CD4-positive, alpha-beta T cell treated with Interleukin-4 for 1 hour (primary cell): ENCODE measurements at places on chromosomes 13 and 19.

DNA sequence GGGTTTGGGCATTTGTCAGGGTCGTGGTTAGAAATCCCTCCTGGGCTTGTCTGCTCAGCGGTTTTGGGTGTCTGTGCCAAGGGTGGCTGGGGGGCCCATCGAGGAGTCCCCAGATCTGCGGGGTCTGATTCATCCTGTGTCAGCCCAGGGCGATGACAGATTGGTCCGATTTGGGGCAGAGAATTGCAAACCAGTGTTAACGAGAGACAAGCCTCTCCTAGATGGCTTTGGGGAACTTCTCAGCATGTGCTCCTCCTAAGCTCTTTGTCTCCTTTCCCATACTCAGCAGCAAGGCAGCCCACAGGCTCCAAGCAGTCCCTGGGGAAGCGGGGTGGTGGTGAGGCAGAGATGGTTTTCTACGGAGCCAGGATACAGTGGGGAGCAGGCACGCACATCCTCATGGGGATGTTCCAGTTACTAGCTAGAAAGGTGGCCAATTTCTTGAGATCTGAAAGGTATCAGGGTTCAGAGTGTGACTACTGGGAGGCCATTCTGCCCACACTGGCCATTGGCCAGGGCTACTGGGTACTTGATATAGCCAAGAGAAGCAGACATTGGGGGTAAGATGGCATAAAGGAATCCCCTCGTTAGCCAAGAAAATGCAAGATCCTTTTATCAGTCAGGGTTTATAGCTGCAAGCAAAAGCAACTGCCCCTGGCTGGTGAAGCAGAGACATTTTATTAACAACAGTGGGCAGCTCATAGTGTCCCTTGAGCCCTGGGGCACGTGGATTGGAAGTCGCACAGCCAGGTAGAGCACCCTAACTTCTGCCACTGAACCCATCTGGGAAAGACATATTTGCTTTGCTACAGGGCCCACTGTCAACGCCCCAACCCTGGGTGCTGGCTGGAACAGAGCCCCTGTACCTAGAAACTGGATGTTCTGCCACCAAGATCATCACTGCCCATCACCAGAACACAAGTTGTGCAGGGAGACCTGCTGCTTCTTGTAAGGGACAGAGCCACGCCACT is 63.6 kb downstream of the RGCC start:
- no peak for DNase-seq

DNA sequence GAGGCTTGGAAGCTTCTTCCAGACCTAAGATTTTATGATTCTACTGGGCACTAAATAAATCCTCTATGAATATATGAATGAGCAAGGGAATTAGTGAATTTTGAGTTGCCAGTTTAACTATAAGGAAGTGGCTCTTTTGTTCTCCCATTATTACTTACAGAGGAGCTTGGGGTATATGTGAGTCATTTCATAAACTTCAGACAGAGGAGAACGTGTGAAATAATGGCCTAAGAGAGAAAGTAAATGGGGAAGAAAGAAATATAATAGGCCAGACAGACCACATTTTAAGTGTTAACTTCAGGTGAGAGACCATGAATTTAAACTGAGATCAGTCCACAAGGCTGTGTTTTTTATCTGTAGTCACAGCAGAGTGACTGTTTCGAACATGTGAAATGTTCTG is 570.9 kb downstream of the GPC6 start:
- no peak for DNase-seq

- DNase-seq: no peak
These were observed 13.3 kb downstream of the EFNB2 start for GRCh38 chr13:106522112-106522705.

GRCh38 chr19:51016798-51017683 is 2.5 kb downstream of the KLK10 start:
- DNase-seq: peak; percentile 38

DNA sequence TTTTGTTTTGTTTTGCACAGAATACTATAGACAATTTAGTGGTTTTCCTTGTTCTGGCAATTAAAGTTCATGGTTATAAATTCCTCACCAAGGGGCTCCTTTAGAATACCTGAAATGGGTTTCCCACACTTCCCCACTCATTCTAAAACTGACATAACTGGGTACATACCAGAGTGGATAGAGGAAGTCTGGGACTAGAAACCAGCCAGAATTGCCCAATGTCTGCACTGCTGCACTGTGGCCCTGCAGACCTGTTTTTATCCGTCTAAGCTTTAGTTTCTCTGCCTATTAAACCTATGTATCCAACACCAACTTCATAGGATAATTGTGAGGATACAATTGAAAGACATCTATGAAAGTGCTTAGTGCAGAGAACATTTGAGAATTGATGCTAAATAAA is 498.6 kb downstream of the KCTD12 start:
- DNase-seq: no peak

DNA sequence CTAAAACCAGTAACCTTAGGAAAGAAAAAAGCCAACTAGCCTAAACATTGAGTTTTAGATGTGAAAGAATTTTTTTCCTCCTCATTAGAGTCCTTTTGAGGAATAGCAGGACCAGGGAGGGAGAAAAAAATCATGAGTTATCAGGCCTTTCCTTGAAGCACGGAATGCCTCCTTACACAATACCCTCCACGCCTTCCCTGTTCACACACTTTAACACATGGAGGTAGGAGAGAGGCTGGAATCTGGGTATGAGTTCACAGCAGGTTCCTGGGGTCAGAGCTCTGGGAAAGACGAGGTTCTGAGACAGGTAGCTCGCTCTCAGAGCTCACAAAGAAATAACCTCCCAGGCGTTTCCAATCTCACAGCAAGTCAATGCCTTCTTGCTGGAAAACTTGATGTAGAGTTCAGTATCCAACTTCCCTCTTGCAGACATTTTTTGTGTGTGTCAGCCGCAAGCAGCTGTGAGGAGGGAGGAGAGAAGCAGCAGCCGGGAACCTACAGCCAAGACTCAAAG is 716 bp downstream of the ZNF573 start:
- peak; percentile 0 for DNase-seq

- no peak for DNase-seq
These were observed 8.0 kb downstream of the STK24 start for GRCh38 chr13:98568918-98569317.

DNA sequence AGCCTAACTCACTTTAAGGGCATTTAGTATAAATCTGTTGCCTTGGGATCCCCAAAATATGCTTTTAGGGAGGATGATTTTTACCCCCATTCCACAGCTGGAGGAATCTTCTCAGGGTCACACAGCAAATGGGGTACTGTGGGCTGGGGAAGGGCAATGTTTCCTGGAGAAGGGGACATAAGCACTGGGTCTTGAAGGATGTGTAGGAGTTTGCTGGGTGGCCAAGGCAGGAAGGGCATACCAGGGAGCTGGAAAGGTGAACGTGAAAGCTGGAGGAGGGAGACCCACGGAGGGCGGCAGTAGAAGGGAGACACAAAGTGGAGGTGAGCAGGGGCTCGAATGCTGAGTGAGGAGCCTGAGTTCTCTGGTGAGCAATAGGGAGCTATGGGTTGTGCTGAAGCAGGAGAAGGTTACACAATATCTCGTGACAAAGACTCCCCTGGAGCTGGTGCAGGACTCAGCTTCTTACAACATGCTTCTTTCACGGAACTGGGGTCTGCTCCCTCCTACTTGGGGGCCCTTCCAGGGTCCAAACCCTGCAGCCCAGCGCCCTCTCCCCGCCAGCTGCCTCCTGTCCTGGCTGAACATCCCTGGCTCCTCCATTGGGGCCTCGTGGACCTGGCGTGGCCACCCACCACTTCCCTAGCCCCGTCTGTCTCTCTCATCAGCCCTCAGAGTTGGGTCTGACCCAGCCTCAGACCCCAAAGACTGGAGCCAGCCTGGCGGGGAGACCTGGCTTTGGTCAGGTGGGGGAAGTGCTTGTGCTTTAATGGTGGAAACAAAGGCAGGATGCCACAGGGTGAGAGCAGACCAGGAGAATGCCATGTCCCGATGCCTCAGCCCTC is 11.1 kb downstream of the CILP2 start:
- DNase-seq: no peak

GRCh38 chr13:72960114-72960513 is 98.7 kb upstream of the KLF5 start:
- DNase-seq: no peak

GRCh38 chr13:108494991-108495645 is 134.3 kb upstream of the MYO16 start:
- DNase-seq: no peak

DNA sequence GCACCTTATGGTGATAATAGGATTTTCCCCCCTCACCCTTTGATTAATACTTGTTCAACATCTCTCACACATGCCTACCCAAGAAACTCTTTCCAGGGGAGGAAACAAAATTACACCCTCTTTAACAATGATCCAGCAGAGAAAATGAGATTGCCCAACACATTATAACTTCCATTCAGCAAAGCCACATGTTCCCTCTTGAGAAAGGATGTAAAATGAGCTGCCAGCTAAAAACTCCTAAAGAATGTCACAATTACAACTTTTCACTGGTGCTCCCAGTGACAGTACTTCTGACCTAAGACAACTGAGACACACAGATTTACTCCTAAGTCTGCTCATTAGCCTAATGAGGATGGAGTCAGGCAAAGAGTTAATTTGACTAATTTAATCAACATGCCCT is 621.4 kb downstream of the DIAPH3 start:
- DNase-seq: no peak

- DNase-seq: no peak
These were observed 46.9 kb upstream of the AKAP11 start for GRCh38 chr13:42225051-42225450.

GRCh38 chr19:30172613-30173242 is 199.5 kb upstream of the ZNF536 start:
- DNase-seq: no peak

GRCh38 chr19:16228637-16229321 is 31.1 kb downstream of the AP1M1 start:
- DNase-seq: no peak

DNA sequence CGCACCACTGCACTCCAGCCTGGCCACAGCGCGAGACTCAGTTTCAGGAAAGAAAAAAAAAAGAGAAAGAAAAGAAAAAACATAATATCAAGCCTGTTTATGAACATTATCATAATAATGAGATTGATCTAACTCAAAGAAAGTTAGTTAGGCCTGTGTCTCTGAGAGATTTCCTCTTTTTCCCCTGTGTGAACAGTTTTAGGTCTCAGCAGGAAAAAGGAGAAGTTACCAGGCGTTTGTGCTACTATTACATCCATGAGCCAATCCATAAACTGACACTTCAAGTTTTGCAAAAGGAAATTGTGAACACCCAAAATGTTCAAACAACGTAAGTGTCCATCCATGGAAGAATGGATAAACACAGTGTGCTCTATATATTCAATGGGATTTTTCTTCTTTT is 3.8 kb downstream of the TARM1 start:
- no peak for DNase-seq

DNA sequence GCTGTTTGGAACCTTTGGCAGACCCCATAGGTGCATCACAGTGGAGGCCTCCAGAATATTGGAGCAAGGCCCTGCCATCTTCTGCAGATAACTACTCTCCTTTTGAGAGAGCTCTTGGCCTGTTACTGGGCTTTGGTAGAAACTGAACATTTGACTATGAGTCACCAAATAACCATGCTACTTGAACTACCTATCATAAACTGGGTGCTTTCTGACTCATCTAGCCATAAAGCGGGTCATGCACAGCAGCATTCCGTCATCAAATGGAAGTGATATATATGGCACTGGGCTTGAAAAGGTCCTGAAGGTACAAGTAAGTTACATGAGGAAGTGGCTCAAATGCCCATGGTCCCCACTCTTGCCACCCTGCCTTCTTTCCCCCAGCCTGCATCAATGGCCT is 782.5 kb upstream of the SLITRK6 start:
- DNase-seq: no peak

GRCh38 chr13:92802776-92803175 is 423.8 kb upstream of the GPC6 start:
- DNase-seq: no peak

GRCh38 chr13:112759053-112759452 is 69.2 kb downstream of the ATP11A start:
- no peak for DNase-seq

GRCh38 chr13:86909318-86909717 is 761.9 kb upstream of the SLITRK5 start:
- DNase-seq: no peak
